Activated naive CD8-positive, alpha-beta T cell treated with anti-CD3 and anti-CD28 coated beads, Interleukin-2, amount 50 U/mL, for 16 hours (primary cell): ENCODE measurements at places on chromosomes 5 and 9.

GRCh38 chr5:132376694-132377641, 7.5 kb downstream of the SLC22A5 start:
- DNase-seq, result no peak

GRCh38 chr5:89595056-89595455, 712.1 kb upstream of the MEF2C start:
- no peak for DNase-seq

DNA sequence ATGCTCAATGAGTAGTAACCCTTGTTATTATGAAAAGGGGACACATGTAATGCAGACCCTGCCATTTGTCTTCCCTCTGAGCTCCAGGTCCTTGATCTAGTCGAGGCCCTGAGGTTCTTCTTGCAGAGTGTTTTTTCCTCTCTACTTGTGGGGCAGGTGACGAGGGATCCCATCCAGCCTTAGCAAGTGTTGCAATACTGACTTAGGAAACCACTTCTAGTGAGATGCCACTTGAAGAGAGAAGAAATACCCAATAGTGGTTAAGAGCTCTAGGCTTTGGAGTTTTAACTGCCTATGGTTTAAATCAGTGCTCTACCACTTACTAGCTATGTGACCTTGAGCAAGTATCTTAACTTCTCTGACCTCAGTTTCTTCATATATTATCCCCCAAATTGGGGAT, 10.2 kb downstream of the PPARGC1B start:
- DNase-seq, result no peak

GRCh38 chr5:165188556-165189175, 1683.2 kb downstream of the MAT2B start:
- DNase-seq, result no peak

DNA sequence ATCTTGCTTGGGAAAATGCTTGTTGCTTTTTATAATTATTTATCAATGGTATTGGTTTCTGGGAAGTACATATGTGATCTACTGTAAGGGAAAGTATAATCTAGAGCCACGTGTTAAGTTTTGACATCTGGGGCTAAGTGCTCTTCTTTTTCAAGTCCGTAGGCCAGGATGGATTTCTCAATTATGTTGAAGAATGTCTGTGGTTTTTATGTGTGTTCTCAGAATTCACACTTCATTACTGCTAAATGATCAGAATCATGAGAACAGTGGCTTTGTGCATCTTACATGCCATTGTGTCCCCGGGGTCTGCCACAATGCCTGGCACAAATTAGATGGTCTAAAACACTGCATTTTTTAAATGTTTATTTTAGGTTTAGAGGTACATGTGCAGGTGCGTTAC, 14.5 kb upstream of the AUH start:
- no peak for DNase-seq

GRCh38 chr5:94618029-94618492, 343 bp downstream of the KIAA0825 start:
- DNase-seq, result no peak

- DNase-seq, result no peak
These were observed 604.6 kb downstream of the PTPRD start for GRCh38 chr9:10008101-10008799.

GRCh38 chr9:26324786-26325443, 567.7 kb downstream of the CAAP1 start:
- no peak for DNase-seq

DNA sequence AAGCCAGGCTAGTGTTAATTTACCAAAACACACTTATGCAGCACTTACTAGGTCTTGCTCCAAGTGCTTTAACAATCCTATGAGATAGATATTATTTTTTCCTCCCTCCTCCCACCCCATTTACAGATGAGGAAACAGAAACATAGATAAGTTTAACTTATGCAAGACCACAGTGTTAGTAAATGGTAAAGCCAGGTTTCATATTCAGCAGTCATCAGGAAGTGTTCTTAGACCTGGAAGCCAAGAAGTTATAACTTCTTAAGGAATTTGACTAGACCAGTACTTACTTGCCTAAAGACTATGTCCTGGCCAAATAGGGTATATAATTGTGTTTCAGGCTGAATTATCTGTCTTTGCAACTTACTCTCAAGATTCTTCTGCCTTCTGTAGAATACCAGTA, 15.9 kb downstream of the ABHD17B start:
- no peak for DNase-seq

DNA sequence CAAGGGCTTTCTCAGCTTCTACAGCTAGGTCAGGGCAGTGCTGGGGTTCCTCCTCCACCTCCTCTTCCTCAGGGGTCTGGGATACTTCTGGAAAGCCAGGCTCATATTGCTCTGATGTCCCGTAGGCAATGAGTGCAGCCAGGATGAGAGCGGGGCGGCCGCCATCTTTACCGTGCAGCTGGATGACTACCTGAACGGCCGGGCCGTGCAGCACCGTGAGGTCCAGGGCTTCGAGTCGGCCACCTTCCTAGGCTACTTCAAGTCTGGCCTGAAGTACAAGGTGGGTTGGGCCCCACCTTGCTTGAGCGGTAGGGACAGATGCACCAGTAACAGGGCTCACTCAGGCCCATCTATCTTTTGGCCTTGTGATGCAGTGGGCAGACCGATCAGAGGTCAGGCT, 34.8 kb downstream of the GSN start:
- DNase-seq, result no peak

DNA sequence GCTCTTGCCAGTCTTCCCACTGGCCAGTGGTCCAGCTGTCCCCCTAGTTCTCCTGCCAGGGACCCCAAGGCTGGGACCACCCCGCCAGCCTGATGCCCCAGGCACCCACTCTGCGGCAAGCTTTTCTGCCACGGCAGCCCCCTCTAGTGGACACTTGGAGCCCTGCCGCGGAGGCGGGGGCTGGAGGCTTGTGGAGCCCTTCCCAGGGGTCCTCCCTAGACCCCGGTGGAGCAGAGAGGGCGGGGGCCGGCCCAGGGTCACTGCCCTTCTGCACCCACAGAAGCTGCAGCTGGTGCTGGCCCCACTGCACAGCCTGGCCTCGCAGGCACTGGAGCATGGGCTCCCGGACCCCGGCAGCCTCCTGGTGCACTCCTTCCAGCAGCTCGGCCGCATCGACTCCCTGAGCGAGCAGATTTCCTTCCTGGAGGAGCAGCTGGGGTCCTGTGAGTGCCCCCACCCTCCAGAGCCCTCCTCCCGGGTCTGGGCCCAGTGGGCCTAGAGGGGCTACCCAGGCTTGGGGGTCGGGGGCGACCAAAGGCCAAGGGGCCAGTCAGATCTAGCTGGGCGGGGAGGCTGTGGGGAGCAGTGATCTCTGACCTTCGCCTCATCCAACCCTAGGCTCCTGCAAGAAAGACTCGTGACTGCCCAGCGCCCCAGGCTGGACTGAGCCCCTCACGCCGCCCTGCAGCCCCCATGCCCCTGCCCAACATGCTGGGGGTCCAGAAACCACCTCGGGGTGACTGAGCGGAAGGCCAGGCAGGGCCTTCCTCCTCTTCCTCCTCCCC, 9.1 kb downstream of the EGFL7 start:
- no peak for DNase-seq

DNA sequence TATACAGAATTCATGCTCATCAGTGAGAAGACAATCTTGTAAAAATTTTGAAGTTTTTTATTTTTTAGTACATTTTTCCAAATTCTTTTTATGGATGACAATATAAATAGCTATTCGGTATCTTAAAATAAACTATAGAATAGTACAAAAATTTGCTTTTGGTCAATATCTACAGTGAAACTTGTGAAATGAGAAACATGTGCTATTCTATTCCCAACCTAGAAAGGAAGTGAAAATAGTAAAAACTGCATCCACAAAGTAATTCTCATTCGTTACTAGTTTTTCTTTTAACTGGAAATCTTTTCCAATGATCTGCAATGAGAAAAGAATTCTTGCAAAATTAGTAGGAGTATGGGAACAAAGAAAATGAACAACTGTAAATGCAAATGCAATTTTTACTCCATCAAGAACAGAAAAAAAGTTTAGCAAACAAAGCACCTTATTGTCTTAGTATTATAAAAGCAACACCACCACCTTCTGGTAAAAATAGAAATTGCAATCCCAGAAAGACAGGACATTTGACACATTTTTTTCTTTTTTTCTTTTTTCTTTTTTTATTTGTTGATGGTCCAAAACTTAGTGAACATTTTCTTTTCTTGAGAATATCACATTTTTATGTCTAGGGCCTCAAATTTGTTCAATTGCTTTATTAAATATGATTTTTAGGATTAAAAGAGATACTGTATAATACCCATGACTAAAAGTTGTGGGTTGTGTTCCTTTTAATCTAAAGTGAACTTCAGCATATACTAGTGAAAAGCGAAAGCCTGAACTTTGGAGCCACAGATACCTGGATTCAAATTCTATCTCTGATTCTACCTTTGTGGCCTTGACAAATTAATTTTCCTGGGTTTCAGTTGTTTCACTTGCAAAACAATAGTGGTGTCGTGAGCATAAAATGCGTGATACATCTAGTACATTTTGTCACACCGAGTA, 72.3 kb downstream of the SLCO4C1 start:
- DNase-seq, result no peak

DNA sequence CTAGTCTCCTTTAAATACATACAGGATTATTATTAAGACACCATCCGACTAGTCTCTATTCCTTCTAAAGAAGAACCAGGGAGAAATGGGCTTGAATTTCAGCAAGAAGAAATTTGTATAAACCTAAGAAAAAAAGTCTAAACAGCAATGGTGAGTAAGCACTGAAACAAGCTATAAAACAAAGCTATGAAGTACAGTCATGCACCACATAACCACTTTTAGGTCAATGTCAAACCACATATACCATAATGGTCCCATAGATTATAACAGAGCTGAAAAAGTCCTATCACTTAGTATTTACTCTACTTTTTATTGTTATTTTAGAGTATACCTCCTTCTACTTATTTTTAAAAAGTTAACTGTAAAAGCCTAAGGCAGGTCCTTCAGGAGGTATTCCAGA, 102.0 kb upstream of the NFIB start:
- DNase-seq, result no peak

- DNase-seq, result no peak
These were observed 40.4 kb upstream of the APC start for GRCh38 chr5:112697322-112697721.

- DNase-seq, result no peak
These were observed 335.3 kb downstream of the KIAA0825 start for GRCh38 chr5:94283093-94283492.

GRCh38 chr5:164784230-164784629, 1278.8 kb downstream of the MAT2B start:
- no peak for DNase-seq

- no peak for DNase-seq
These were observed 17.9 kb downstream of the STRBP start for GRCh38 chr9:123250504-123250903.

DNA sequence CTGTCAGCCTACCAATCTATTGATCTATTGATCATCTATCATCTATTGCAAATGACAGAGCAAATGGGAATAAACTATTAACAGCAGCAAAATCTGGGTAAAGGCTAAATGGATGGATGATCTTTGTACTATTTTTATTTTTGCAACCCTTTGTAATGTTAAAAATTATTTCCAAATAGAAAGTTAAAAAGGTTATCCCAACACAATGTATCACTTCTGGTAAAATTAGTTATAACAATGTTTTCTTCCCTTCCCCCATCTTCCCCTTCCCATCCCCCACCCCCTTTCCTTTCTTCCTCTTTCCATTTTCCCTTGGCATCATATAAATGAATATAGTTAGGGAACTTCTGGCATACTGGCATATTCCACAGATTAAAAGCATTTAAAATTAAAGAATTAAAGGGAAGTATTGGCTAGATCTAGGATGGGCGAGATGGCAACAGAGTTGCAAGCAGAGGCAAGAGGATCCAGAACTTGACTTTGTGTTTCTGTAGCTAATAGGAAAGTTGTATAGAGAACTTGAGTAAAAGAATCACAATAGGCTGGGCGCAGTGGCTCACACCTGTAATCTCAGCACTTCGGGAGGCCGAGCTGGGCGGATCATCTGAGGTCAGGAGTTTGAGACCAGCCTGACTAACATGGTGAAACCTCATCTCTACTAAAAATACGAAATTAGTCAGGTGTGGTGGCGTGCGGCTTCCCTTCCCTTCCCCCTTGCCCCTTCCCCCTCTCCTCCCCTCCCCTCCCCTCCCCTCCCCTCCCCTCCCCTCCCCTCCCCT, 66.6 kb upstream of the TAF11L2 start:
- no peak for DNase-seq
